ENCODE measurements at places on chromosomes 2 and 18.

DNA sequence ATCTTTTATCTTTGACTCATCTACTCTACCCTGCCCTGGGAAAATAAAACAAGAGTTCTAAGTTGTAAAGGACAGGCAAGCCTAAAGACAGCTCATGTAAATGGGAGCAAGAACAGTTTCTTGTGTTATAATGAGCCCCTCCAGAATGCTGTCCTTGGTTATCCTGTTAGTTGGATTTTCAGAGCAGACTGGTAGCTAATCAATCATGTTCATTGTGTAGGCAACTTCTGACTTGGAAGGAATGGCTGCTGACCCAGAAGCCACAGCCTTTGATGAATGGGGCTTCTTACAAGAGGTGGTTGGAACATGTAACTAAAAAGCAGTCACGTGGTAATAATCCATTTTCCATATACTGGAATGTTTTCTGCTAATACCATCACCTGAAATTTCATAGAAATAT lies 254.2 kb downstream of the AGPS start:
- DNase-seq: no peak

- no peak for DNase-seq
Observed at GRCh38 chr18:22975508-22975907, 42.4 kb downstream of the RBBP8 start.

GRCh38 chr2:119719261-119719627 lies 40.2 kb downstream of the TMEM177 start:
- no peak for DNase-seq

GRCh38 chr2:127032621-127033020 lies 74.3 kb downstream of the BIN1 start:
- DNase-seq: no peak

GRCh38 chr2:128584296-128584890 lies 265.7 kb upstream of the HS6ST1 start:
- no peak for DNase-seq

- no peak for DNase-seq
Observed at GRCh38 chr18:46567196-46567595, 89.8 kb downstream of the LOXHD1 start.

DNA sequence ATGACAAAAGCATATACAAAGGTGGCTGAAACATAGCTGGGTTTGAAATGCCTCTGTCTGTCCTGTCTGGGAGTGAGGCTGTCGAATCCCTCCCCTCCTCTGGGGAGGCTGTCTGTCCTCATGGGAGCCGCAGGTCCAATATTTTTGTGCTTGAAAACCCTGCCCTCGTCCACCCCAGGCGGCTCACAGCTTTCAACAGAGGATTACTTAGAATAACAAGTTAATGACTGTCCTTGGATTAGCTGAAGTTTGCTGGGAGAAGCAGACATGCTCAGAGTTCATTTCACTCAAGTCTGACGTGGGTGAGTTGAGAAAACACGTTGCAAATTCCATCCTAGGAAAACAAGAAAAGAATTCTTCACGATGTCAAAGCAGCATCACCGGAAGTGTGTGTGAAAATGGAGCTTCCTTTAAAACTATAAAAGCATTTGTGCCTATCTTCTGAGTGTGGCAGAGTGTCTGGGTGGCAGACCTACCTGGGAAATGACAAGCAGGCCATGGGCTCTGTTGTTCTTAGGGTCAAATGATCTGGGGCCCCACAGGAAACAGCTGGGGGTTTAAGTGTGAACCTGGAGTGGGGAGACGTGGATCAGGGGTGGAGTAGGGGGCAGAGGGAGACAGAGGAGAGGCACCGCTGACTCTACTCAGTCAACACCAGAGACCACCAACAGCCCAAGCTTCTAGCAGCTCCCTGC lies 77.1 kb downstream of the DDX1 start:
- DNase-seq: no peak

GRCh38 chr2:141714496-141714895 lies 416.3 kb downstream of the LRP1B start:
- DNase-seq: no peak

DNA sequence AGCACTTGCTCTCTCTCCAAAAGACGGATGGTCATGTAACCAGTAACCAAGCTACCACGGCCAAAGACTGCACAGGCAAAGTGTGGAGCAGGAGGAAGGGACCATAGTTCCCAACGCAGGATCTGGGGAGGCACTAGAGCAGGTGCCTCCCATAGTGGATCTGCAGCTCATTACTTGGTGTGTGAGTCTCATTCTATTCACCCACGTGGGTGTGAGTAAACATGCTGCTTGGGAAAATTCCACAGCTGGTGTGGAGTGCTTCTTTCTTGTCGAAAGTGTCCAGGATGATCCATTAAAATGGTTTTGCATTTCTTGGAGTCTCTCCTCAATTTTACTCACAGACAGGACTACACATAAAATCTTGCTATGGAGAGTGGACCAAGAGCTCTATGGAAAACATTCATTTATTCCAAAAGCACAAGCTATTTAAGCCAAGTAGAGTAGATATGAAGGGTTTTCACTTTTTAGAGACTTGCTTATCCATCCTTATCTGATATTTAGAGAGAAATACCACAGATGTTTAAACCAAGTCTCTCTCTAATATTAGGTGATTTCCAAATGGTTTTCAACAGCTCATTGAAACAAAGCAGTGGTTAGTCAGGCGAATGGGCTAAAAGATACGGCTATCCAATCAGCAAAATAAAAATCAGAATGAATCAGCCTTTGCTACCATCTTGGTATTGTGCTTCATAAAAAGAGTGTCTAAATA lies 104.3 kb upstream of the CCDC195 start:
- DNase-seq: no peak

DNA sequence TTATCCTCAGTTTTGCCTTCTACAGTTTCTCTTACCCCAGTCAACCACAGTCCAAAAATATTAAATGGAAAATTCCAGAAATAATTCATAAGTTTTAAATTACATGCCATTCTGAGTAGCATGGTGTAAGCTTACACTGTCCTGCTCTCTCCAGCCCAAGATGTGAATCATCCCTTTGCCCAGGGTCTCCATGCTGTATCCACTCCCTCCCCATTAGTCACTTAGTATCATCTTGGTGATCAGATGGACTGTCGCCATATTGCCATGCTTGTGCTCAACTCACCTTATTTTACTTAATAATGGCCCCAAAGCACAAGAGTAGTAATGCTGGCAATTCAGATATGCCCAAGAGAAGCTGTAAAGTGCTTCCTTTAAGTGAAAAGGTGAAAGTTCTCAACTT lies 18.5 kb upstream of the CCNT2 start:
- no peak for DNase-seq

- no peak for DNase-seq
Observed at GRCh38 chr2:39893616-39894015, 114.6 kb upstream of the THUMPD2 start.

DNA sequence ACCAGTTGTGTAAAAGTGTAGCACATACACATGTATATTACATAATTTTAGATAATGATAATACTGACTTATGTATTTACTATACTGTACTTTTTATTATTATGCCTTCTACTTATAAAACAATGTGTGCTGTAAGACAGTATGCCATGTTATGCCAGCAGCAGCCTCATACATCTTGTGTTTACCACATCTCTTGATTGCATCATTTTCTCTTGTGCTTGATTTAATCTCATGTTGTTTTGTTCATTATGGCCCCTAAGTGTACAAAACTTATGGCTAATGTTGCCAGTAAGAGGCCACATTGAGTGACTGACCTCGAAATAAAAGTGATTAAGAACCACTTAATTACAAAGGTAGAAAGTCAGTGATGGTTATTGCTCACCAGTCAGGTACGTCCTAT lies 128.0 kb upstream of the SP5 start:
- DNase-seq: no peak

DNA sequence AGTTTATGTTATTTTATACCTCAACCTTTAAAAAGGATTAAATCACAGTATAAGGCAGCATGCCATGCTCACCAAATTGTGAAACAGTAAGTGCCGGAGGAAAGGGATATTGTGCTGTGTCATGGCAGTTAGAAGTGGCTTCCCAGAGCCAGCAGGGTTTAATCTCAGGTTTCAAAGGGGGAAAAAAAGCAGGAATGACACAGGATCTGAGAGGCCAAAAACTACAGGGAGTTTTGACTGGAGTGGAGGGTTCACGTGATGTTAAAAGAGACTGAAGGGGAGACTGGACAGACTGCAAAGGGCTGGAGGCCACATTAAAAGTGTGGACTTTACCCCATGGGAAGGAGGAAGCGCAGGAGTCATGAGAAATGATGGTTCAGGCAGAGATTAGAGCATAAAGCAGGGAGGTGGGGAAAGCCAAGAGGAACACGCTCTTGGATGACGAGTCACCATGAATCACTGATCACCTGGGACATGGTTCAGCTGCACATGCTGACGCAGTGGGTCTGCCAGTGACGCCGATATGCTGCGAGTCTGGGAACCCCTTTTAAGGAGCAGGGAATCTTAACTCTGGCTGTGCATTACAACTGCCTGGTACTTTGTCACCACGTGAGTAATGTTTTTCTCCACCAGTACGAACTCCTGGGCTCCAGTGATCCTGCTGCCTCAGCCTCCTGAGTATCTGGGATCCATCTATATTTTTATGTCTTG lies 6.1 kb downstream of the CHMP1B start:
- DNase-seq: no peak
